ENCODE measurements at places on chromosomes 2 and 18. TPM values are rescaled to one million over a fixed set of nuclear protein-coding genes. Genes with fewer than 3 reads are reported as not detected.
A peak's percentile ranks its signal among the peaks of the same experiment; 100 is the strongest.

The LGALSL gene
- 2.5 TPM for total RNA-seq

- no peak overlapping the region for H3K27ac ChIP-seq
- peaks cover under 1% of the 10 kb centered on the region for H3K36me3 ChIP-seq
- no peak overlapping the region for H3K4me3 ChIP-seq
- peaks cover 5% of the 10 kb centered on the region for H3K4me1 ChIP-seq
- no peaks in the 10 kb centered on the region for H3K27me3 ChIP-seq
Measured at GRCh38 chr2:120036145-120036544, 23.3 kb downstream of the EPB41L5 start.

- H3K4me3 ChIP-seq: no peak overlapping the region
- H3K4me1 ChIP-seq: no peaks in the 10 kb centered on the region
- H3K27me3 ChIP-seq: no peaks in the 10 kb centered on the region
- H3K36me3 ChIP-seq: no peaks in the 10 kb centered on the region
- no peak overlapping the region for H3K27ac ChIP-seq
Measured at GRCh38 chr2:107078584-107078983, 192.6 kb upstream of the ST6GAL2 start.

The IL36B gene
- total RNA-seq: not detected

The ING5 gene
- total RNA-seq: 50.2 TPM

The CCDC150 gene
- 1.7 TPM for total RNA-seq

The POTEC gene
- not detected for total RNA-seq

GRCh38 chr2:209523041-209523740 is 99.3 kb downstream of the MAP2 start:
- H3K4me1 ChIP-seq: peaks cover 9% of the 10 kb centered on the region
- H3K4me3 ChIP-seq: no peak overlapping the region
- no peak for DNase-seq
- no peaks in the 10 kb centered on the region for H3K27me3 ChIP-seq
- H3K27ac ChIP-seq: no peak overlapping the region

The TIGD1 gene
- 17.2 TPM for total RNA-seq

GRCh38 chr18:12839057-12839525 is 44.9 kb downstream of the PTPN2 start:
- no peaks in the 10 kb centered on the region for H3K27me3 ChIP-seq
- peaks cover 54% of the 10 kb centered on the region for H3K4me1 ChIP-seq
- DNase-seq: no peak
- peaks cover 9% of the 10 kb centered on the region for H3K36me3 ChIP-seq

The HOXD13 gene
- not detected for total RNA-seq

The PSMA8 gene
- 0.52 TPM for total RNA-seq

The RAD51AP2 gene
- total RNA-seq: not detected

GRCh38 chr2:98702858-98703620 is 27.9 kb downstream of the MGAT4A start:
- H3K4me1 ChIP-seq: peaks cover 61% of the 10 kb centered on the region
- H3K27ac ChIP-seq: peak overlapping the region; percentile 95

The CAVIN2 gene
- 6.1 TPM for total RNA-seq

The GPC1 gene
- 1.7 TPM for total RNA-seq

GRCh38 chr2:8264981-8265380 is 416.9 kb upstream of the ID2 start:
- DNase-seq: no peak
- H3K4me3 ChIP-seq: no peak overlapping the region
- no peaks in the 10 kb centered on the region for H3K27me3 ChIP-seq
- peaks cover 2% of the 10 kb centered on the region for H3K4me1 ChIP-seq
- H3K36me3 ChIP-seq: no peaks in the 10 kb centered on the region
- H3K27ac ChIP-seq: no peak overlapping the region

DNA sequence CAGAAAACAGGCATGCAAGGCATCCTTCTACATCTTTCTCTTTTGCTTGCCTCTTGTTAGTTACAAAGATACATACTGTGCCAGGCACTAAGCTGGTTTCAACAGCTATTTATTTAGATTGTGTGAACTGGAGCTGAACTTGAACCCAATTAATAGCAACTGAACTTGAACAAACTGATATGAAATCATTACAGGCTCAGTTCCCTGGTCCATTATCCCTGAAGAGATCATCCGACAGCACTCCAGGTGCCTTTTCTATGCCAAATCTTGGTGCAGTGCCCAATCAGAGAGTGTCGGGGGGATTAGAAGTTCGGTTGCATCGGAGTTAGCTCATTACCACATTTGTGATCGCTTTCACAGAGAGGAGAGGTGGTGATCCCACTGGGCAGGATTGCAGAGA is 477.6 kb downstream of the PARD3B start:
- H3K4me3 ChIP-seq: no peak overlapping the region
- H3K27ac ChIP-seq: no peak overlapping the region
- no peak for DNase-seq
- peaks cover 3% of the 10 kb centered on the region for H3K36me3 ChIP-seq
- H3K4me1 ChIP-seq: peaks cover 19% of the 10 kb centered on the region
- no peaks in the 10 kb centered on the region for H3K27me3 ChIP-seq

DNA sequence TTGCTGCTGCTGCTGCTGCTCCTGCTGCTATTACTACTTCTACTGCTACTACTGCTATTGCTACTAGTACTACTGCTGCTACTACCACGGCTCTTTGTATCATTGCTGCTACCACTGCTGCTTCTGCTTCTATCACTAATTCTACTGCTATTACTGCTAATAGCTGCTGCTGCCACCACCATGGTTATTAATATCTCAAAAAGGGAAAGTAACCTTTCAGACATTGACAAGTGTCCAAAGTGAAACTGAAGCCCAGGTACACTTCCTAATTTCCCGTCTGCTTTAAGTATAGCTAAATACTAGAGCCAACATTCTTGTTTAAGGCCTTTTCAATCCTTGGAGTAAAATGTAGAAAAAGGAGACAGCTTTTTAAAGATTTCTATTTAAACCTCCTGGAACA is 45.4 kb upstream of the EHBP1 start:
- no peak overlapping the region for H3K27ac ChIP-seq
- H3K4me3 ChIP-seq: peak overlapping the region; percentile 37
- DNase-seq: no peak
- H3K27me3 ChIP-seq: peaks cover 20% of the 10 kb centered on the region
- no peaks in the 10 kb centered on the region for H3K36me3 ChIP-seq

GRCh38 chr2:229831805-229832509 is 89.9 kb downstream of the TRIP12 start:
- H3K36me3 ChIP-seq: peaks cover 6% of the 10 kb centered on the region
- DNase-seq: no peak
- H3K4me1 ChIP-seq: peaks cover 26% of the 10 kb centered on the region
- no peak overlapping the region for H3K4me3 ChIP-seq
- no peaks in the 10 kb centered on the region for H3K27me3 ChIP-seq
- peak overlapping the region; percentile 74 for H3K27ac ChIP-seq

- no peaks in the 10 kb centered on the region for H3K36me3 ChIP-seq
- no peak overlapping the region for H3K4me3 ChIP-seq
- H3K4me1 ChIP-seq: peaks cover 2% of the 10 kb centered on the region
- H3K27ac ChIP-seq: peak overlapping the region; percentile 37
Measured at GRCh38 chr2:239463541-239464165, 62.8 kb upstream of the HDAC4 start.

DNA sequence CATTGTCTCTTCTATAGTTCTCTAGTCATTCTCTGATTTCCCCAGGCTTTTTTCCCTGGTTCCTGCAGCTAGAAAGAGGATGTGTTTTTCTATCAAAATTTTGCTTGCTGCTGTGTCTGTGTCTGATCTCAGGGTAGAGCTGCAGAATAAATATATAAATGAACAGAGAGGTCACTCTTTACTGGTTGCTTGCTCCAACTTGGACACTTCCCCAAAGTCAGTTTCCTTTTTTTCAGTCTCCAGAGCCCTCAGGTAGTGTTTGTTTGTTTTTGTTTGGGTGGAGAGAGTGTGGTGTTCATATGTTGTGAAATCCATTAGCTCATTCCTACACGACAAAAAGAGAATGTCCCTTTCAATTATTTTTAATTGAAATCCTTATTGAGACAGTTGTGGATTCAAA is 85.8 kb downstream of the CERS6 start:
- H3K4me1 ChIP-seq: peaks cover 2% of the 10 kb centered on the region
- no peak overlapping the region for H3K27ac ChIP-seq
- no peak for DNase-seq

DNA sequence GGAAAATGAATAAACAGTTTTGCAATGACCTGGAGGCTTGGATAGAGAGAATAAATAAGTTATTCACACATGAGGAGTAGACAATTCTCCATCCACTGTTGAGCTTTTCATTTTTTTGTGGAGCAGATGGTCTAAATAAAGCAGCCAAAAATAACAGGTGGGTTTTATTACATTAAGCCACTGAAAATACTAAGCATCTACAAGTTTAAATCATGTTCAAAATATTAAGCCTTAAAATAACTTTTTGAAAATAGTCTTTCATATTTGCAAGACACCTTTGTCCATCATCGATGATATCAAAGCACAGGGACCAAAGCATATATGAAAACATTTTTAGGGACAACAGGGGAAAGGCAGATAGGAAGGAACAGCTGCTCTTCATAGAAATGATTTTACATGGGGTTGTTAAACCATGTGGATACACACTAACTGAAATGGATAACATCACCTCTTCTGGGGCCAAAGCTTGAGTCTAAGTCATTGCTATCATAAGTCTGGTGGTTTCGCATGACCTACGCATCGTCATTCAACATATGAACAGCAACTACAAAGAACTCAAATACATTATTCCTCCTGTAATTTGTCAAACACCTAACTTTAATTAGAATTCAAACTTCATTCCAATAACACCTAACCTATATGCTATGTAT is 197.6 kb upstream of the CHST9 start:
- no peak overlapping the region for H3K27ac ChIP-seq
- no peaks in the 10 kb centered on the region for H3K27me3 ChIP-seq
- H3K4me1 ChIP-seq: no peaks in the 10 kb centered on the region
- no peak overlapping the region for H3K4me3 ChIP-seq

The TMEM17 gene
- total RNA-seq: not detected

- no peak for DNase-seq
- peak overlapping the region; percentile 92 for H3K27ac ChIP-seq
- H3K4me3 ChIP-seq: peak overlapping the region; percentile 65
- peaks cover 2% of the 10 kb centered on the region for H3K36me3 ChIP-seq
- no peaks in the 10 kb centered on the region for H3K27me3 ChIP-seq
Measured at GRCh38 chr2:12555012-12555645, 161.6 kb upstream of the TRIB2 start.

The STPG4 gene
- not detected for total RNA-seq

DNA sequence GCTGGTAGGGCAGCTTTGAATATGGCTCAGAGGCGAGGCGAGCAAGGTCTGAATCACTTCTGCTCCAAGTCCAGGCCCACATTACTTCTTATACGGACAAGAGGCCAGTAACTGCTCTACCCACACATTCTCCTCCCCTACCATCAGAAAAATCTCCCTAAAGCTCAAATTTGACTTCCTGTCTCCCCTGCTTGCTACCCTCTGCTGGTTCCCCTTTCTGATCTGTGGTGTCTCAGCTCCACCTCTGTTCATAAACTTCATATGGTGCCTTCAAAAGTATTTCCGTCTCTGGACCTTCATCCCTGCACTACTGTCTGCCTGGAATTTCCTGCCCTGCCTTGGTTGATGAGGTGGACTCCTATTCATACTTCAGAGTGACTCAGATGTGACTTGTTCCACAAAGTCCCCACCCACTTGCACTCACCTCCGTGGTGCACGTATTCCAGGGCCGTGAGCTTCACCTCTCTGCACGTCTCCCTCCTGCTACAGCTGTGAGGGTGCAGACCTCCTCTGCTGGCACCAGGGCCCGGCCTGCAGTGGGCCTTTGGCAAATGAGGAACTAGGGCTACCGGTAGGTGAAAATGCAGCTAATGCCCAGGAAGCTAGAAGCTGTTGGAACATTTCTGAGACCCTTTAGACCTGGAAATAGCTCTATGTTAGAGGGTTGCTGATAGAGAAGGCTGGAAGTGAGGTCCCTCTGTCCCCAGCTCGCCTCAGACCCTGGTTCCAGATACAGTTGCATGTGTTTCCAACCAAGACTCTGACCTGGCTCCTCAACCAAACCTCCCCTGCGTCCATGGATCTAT is 24.6 kb upstream of the KCMF1 start:
- no peak for DNase-seq
- peak overlapping the region; percentile 94 for H3K27ac ChIP-seq
- no peaks in the 10 kb centered on the region for H3K36me3 ChIP-seq
- H3K4me3 ChIP-seq: peak overlapping the region; percentile 87

DNA sequence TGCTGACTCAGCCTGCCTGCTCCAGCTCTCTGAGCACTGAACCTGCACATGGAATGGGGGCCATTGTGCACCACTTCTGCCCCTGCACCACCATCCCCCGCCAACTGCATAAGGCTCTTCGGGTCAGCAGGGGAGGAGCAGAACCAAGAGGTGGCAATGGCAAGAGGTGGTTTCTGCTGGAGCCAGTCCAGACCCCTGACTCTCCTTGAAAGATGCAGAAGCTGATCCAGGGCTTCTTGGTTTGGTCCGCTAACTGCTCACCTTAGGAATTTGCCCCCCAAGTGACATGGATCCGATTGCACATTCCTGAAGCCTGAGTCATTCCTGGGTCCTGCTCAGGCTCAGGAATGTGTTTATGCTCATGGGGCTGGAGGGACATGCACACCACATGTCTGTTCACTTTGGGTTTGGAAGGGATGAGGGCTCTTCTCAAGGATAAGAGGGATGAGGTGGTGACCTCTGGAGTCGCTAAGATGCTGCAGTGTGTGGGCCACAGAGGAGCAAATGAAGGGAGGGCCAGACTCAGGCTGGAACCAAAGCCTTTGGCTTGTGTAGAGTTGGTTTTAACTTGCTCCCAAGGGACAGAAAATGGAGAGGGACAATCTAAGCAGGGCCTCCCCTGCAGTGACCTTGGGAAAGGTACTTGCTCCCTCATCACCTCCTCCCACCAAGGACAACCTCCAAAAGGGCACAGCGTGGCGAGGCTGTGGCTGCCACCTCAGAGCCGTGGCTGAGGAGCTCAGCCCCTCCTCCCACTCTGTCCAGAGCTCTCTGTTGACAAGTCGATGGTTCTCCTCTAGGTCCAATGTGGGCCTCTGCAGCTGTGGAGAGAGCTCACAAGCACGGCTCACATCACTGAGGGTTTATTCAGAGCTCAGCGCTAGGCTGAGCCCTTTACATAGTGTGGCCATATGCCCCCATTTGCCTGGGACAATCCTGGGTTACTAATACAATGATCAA is 66.2 kb downstream of the HS1BP3 start:
- no peaks in the 10 kb centered on the region for H3K36me3 ChIP-seq
- H3K4me1 ChIP-seq: peaks cover 9% of the 10 kb centered on the region
- no peak overlapping the region for H3K27ac ChIP-seq
- DNase-seq: no peak
- H3K4me3 ChIP-seq: no peak overlapping the region

DNA sequence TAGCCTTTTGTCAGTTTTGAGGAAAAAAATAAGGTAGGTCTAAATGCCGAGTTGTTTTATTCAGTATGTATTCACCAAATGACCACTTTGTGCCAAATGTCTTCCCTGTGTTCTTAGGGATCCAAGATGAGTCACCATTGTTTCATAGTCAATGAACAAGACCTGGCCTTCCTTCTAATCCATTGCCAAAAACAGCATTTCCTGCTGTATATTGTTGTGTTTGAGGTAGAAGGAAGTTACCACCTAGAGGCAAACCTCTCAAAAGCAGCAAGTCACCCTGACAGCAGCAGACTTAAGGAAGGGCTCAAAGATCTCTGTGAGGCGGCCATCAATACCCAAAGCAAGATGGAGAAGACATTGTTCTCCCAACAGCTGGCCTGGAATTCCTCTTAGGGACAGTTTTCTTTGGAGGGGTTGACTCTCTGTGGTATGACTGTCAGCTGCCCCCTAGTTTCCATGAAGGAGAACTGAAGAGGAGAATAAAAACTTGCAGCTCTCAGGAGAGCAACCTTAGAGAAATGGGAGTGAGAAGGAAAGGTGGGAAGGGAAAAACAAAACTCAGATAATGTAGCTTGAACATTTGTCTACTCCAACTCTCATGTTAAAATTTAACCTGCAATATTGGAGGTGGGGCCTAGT is 328.3 kb downstream of the LRATD1 start:
- DNase-seq: no peak
- H3K4me1 ChIP-seq: no peaks in the 10 kb centered on the region
- H3K27me3 ChIP-seq: peaks cover 3% of the 10 kb centered on the region
- H3K36me3 ChIP-seq: peaks cover 2% of the 10 kb centered on the region
- H3K27ac ChIP-seq: no peak overlapping the region
